ENCODE measurements at places on chromosomes 2 and 18.

DNA sequence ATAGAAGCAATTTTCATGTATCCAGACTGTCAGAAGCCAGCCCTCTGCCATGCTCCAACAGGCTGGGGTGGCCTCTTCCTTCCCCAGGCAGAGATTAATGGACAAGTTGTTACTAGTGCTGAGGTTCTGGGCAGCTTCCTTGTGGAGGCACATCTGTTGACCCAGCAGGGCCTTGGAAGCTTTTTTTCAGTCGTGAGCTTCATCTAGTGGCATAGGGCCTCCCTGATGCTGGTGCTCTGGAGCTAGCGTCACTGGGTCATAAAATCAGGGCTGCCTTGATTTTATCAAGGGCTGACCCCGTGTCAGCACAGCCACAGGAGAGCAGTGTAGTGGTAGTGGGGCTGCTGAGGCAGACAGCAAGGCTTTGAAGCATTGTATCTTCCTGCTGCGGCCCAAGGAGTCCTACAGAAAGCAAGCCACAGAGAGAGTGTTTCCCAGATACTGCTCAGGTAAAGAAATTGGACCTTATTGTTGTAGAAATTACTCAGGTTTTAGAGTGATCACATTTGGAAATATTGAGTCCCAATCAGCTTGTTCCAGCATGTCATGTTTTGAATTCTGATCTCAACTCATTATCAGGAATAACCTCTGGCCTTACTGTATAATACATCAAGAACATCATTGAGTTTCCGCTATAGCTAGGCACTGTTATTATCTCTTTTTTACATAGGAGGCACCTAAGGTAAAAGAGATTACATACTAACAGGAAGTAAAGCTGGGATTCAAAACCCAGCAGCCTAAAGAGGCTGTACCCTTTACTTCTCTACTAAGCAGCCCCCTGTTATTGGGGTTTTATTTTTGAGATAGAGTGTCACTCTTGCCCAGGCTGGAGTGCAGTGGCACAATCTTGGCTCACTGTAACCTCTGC, 92.3 kb upstream of the ALPP start:
- no peak overlapping the region for H3K27ac ChIP-seq
- no peak overlapping the region for H3K4me3 ChIP-seq
- H3K36me3 ChIP-seq, result peaks cover 7% of the 10 kb centered on the region
- H3K27me3 ChIP-seq, result no peaks in the 10 kb centered on the region
- H3K4me1 ChIP-seq, result peaks cover 8% of the 10 kb centered on the region

- no peak for DNase-seq
- H3K27me3 ChIP-seq, result peaks cover 48% of the 10 kb centered on the region
- no peak overlapping the region for H3K27ac ChIP-seq
Observed at GRCh38 chr2:219440388-219441256, 6.0 kb downstream of the SPEG start.

DNA sequence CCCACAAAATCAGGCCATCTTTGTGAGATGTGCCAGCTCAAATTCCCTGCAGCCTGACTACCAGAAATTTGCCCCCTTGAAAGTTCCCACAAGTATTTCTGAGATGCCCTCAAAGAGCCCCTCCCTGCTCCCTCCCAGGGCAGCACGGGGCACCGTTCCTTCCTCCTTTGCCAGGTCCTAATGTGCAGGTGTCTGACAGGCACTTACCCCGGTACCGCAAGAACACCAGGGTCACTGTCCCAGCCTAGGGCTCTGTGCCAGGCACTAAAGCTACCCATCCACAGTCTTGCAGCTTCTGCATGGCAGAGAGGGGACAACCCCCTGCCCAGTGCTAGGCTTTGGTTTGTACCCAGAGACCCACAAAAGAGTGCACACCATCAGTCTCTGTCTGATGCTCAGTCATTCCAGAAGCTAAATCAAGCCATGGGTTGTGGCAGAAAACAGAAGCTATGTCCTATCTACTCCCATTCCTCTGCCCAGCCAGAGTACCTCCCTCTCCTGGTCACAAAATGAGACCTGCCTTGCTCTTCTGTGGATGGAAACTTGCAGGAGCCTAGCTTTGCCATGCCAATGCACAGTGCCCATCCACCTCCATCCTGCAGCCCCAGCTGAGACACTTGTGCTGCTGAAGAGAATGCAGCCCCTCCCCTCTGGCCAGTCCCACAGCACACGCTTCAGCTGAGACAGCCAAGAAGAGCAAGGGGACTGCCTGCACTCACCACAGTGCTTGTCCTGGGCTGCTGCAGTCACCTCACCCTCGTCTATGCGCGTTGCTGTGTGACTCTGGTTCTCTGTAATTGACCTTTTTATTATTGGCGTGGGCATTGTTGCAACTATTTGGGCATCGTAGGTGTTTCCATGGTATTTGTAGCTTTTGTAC, 48.7 kb downstream of the INPP5D start:
- DNase-seq, result no peak
- no peaks in the 10 kb centered on the region for H3K27me3 ChIP-seq
- H3K36me3 ChIP-seq, result peaks cover 19% of the 10 kb centered on the region
- peaks cover 71% of the 10 kb centered on the region for H3K4me1 ChIP-seq
- peak overlapping the region; percentile 53 for H3K4me3 ChIP-seq

DNA sequence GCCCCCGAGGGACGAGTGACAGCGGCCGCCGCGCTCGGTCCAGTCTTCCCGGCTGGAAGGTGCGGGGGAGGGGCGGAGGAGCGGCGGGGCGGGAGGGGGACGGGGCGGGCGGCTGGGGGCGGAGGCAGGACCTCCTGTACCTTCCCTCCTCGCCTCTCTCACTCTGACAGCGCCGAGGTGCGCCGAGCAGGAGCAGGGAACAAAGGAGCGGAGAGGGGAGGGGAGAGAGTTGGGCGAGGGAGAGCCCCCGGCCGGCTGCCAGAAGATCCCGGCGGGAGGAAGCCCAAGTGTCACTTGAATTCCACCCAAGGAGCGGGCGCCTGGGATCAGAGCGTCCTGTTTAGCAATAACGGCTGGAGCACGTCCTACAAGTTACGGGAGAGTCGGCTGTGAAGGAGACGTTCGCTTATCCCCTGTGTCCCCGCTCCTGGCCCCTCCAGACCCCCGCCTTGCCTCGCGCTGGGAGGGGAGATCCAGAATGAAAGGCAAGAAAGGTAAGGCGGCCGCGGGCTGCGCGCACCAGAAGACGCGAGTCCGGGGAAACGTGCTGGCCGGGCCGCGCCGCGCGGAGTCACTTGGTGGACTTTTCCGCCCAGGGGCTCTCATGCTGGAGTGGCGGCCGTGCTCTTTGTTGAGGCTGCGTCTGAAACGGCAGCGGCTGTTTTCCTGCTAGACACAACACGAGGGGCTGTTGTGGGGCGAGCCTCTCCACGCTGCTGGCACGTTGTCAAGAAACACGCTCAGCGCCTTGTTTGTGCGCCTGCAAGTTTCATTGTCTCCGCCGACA, at the start of gene TGIF1:
Gene TGIF1 (plus strand): TSS at position 161 of the 787 bp plus-strand sequence. CDS start 318 bp downstream, at position 479.
- peak; percentile 74 for DNase-seq
- peak within 1 kb of the TSS; percentile 100 for H3K27ac ChIP-seq
- H3K4me3 ChIP-seq, result peak within 1 kb of the TSS; percentile 96
- H3K27me3 ChIP-seq, result no peaks in the 10 kb centered on the region
- H3K4me1 ChIP-seq, result peaks cover 35% of the 10 kb centered on the region

- no peak overlapping the region for H3K27ac ChIP-seq
- H3K4me1 ChIP-seq, result no peaks in the 10 kb centered on the region
- H3K27me3 ChIP-seq, result peaks cover 18% of the 10 kb centered on the region
- no peak overlapping the region for H3K4me3 ChIP-seq
- no peaks in the 10 kb centered on the region for H3K36me3 ChIP-seq
Observed at GRCh38 chr2:29766191-29766590, 155.2 kb downstream of the ALK start.

- H3K4me3 ChIP-seq, result no peak overlapping the region
- no peaks in the 10 kb centered on the region for H3K36me3 ChIP-seq
- H3K27ac ChIP-seq, result no peak overlapping the region
- no peaks in the 10 kb centered on the region for H3K27me3 ChIP-seq
- DNase-seq, result no peak
Observed at GRCh38 chr2:151508519-151508918, 98.8 kb downstream of the RIF1 start.

- H3K27me3 ChIP-seq, result no peaks in the 10 kb centered on the region
- no peak for DNase-seq
- H3K36me3 ChIP-seq, result no peaks in the 10 kb centered on the region
- H3K27ac ChIP-seq, result no peak overlapping the region
- H3K4me1 ChIP-seq, result no peaks in the 10 kb centered on the region
Observed at GRCh38 chr2:59195851-59196250, 954.7 kb upstream of the FANCL start.

DNA sequence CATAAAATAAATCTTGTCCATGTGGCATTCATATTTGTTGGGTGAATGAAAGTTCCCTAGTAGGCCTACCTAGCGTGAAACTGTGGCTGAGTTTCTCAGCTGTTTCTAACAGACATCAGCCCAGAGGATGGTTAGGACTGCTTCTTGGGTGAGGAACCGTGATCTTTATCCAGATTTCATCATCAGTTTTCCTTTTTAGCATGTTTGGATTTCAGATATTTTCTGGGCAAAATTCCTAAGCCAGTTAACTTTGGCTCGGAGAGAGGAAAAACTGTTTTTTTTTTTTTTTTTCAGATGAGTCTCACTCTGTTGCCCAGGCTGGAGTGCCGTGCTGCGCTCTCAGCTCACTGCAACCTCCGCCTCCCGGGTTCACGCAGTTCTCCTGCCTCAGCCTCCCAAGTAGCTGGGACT, 53.5 kb downstream of the DGKD start:
- no peaks in the 10 kb centered on the region for H3K27me3 ChIP-seq
- DNase-seq, result no peak
- H3K4me3 ChIP-seq, result no peak overlapping the region
- peaks cover 5% of the 10 kb centered on the region for H3K36me3 ChIP-seq

DNA sequence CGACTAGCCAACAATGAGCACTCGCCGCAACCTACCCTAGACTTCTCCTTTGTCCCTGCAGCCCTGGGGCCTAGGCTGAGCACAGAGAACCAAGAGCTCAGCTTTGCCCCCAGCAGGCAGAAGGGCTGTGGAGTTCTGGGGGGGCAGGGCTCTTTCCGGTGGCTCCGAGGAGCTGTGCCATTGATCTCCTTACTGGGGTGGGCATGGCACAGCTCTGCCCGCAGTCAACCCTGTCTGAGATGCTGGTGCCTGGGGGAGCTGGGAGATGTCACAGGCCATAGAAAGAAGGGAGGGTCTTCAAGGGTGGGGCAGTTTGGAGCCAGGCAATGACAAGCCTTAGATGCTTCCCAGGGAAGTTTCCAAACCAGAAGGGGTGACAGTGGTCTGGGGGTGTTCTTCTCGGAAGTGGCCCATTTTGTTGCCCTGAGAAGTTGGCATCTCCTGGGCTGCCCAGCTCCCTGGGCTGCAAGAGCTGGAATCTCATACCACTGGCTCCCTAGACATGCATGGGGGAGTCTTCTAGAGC, 14.1 kb upstream of the GPR55 start:
- no peak overlapping the region for H3K4me3 ChIP-seq
- no peak for DNase-seq
- peaks cover 14% of the 10 kb centered on the region for H3K4me1 ChIP-seq
- H3K36me3 ChIP-seq, result no peaks in the 10 kb centered on the region
- peaks cover 9% of the 10 kb centered on the region for H3K27me3 ChIP-seq
- no peak overlapping the region for H3K27ac ChIP-seq

GRCh38 chr2:99140860-99141109, 722 bp upstream of the C2orf15 start:
- H3K36me3 ChIP-seq, result peaks cover 8% of the 10 kb centered on the region
- DNase-seq, result no peak
- peaks cover 30% of the 10 kb centered on the region for H3K4me1 ChIP-seq
- H3K4me3 ChIP-seq, result peak overlapping the region; percentile 93
- peak overlapping the region; percentile 93 for H3K27ac ChIP-seq

DNA sequence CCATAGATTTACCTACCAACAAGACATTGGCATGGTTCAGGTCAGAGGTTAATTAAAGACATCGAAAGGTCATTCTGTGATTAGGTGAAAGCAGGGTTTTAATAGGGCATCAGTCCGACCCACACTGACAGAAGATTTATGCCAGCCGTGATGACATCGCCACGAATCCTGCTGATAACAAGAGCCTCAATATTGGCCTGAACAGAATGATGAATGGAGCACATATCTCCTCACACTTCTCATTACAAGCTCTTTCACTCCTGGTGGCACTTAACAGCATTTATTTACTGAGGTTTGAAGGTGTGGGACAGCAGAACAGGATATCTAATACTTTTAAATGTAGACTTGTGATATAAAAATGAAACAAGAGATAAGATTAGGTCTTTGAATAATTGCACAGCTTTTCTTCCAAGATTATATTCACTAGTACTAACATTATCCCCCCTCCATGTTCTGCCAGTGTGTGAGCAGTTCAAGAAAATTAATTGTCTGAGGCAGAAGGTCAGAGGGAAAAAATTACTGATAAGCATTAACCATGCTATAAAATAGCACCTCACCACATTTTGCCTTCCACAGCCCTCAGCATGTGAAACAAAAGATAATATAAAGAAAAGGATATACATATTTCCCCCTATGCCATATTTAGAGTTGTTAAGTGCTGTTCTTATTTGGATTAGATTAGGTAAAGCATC, 23.1 kb upstream of the INSIG2 start:
- H3K36me3 ChIP-seq, result no peaks in the 10 kb centered on the region
- H3K4me1 ChIP-seq, result no peaks in the 10 kb centered on the region
- no peak overlapping the region for H3K27ac ChIP-seq
- DNase-seq, result no peak

GRCh38 chr2:149692961-149693396, 105.4 kb upstream of the MMADHC start:
- no peak overlapping the region for H3K4me3 ChIP-seq
- H3K36me3 ChIP-seq, result no peaks in the 10 kb centered on the region
- no peak overlapping the region for H3K27ac ChIP-seq
- DNase-seq, result no peak
- no peaks in the 10 kb centered on the region for H3K27me3 ChIP-seq
- H3K4me1 ChIP-seq, result no peaks in the 10 kb centered on the region

- no peak for DNase-seq
- no peak overlapping the region for H3K4me3 ChIP-seq
- no peaks in the 10 kb centered on the region for H3K36me3 ChIP-seq
Observed at GRCh38 chr18:7301094-7301493, 70.2 kb downstream of the LRRC30 start.

- no peak for DNase-seq
- H3K4me1 ChIP-seq, result no peaks in the 10 kb centered on the region
- H3K27ac ChIP-seq, result no peak overlapping the region
- H3K27me3 ChIP-seq, result peaks cover 44% of the 10 kb centered on the region
Observed at GRCh38 chr2:230042195-230042594, 26.5 kb downstream of the SLC16A14 start.

GRCh38 chr2:21229302-21229701, 105.5 kb downstream of the TDRD15 start:
- H3K4me1 ChIP-seq, result no peaks in the 10 kb centered on the region
- H3K36me3 ChIP-seq, result no peaks in the 10 kb centered on the region
- H3K4me3 ChIP-seq, result no peak overlapping the region
- no peak for DNase-seq
- no peaks in the 10 kb centered on the region for H3K27me3 ChIP-seq

- no peaks in the 10 kb centered on the region for H3K4me1 ChIP-seq
- peaks cover 1% of the 10 kb centered on the region for H3K36me3 ChIP-seq
- H3K27me3 ChIP-seq, result no peaks in the 10 kb centered on the region
- DNase-seq, result no peak
Observed at GRCh38 chr18:50249576-50249975, 16.7 kb downstream of the CFAP53 start.

DNA sequence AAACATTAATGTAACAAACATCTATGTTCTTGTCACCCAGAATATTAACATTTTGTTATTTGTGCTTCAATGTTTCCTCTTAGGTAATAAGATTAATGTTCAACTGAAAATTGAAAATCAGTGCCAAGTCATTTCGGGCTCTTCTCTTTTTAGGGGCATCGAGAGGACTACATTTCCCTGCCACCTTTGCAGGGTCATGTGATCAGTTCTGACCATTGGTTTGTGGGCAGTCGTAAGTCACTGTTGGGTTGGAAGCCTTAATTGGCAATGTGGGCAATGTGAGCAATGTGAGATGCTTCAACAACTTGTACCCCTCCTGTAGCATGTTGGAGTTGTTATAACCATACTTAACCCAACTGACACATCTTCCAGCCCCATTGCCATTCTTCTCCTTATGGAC, 10.1 kb upstream of the CYRIA start:
- no peaks in the 10 kb centered on the region for H3K4me1 ChIP-seq
- no peaks in the 10 kb centered on the region for H3K27me3 ChIP-seq
- no peak for DNase-seq
- no peaks in the 10 kb centered on the region for H3K36me3 ChIP-seq
- no peak overlapping the region for H3K4me3 ChIP-seq

Data from central memory CD8-positive, alpha-beta T cell (primary cell).